ENCODE measurements at places on chromosomes 4 and X.

DNA sequence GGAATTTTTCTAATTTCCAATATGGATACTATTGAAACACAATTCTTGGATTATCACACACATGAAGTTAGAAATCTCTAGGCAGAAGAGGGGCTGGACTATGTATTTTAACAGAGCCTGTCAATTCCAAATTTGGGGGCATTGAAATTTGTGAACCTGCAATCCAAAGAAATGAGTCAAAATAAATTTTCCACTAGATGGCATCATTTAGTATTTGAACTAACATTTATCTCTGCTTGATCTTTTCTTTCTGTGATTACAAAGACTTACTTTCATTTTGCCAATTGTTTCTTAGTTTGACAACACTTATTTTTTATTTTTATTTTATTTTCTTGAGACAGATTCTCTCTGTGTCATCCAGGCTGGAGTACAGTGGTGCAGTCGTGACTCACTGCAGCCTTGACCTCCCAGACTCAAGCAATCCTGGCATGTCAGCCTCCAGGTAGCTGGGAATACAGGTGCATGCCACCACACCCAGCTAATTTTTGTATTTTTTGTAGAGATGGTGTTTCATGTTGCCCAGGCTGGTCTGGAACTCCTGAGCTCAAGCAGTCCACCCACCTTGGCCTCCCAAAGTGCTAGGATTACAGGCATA, 2.7 kb upstream of the PYURF start:
- no peak for DNase-seq

GRCh38 chr4:66544281-66544680, 874.0 kb upstream of the EPHA5 start:
- no peak for DNase-seq

DNA sequence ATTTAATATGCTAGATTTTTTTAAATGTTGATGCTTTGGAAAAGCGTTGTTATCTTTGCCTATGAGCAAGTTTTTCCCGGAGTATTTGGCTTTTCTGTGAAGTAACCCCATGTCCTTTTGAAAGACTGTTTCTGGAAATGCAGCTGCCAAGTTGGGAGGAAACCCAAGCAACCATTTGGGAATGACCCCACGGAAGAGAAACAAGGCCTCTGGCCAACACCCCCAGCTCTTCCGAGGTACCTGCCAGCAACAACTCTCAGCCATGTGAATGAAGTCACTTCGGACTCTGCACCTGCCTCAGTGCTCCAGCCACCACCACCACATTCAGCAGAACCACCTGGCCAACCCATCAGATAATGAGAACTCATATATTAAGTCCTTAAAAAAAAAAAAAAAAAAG, 36.2 kb upstream of the DHRSX start:
- peak; percentile 57 for DNase-seq

DNA sequence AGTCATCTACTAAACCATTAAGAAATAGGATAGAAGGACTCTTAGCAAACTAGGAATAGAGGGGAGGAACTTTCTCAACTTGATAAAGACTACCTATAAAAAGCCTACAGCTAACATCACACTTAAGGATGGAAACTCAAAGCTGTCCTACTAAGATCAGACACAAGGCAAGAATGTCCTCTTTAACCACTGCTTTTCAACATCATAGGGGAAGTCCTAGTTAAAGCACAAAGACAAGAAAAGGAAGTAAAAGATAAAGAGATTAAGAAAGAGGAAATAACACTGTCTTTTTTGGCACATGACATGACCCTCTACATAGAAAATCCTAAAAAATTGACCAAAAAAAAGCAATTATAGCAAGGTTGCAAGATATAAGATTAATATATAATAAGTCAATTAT, 136.6 kb downstream of the FBXW7 start:
- no peak for DNase-seq

- no peak for DNase-seq
Observed at GRCh38 chr4:180680305-180680704, 1562.9 kb upstream of the TENM3 start.

GRCh38 chr4:6923507-6923906, 13.9 kb downstream of the TBC1D14 start:
- DNase-seq, result no peak

DNA sequence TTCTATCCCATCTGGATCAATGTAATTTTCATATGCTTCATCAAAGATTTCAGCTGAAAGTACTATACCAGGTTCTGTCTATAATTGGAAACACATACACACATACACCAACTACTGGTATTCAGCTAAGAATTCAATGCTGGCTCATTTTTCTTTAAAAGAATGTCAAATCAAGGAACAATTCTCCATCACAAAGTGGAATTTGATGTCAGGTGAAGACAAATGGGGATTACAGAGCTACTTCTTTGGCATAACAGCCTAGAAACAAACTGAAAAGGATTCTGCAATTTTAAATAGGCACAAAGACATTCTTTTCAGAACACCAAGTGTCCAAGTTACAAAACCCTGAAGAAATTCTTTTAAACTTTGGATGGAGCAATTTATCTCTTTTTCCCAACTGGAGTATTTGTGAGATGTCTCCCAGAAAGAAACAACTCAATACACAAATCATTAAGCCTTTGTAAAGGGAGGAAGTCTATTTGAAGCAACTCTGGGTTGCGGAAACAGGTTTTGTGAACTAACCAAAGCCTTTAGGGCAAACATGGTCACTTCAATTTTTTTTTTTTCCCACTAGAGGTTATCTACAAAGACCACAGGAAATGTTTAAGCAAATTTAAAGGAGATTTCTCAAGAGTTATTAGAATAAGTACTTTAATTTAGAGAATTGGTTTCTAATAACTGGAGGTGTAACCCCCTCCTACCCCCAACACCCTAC, 1.9 kb upstream of the FAM9C start:
- DNase-seq, result no peak

DNA sequence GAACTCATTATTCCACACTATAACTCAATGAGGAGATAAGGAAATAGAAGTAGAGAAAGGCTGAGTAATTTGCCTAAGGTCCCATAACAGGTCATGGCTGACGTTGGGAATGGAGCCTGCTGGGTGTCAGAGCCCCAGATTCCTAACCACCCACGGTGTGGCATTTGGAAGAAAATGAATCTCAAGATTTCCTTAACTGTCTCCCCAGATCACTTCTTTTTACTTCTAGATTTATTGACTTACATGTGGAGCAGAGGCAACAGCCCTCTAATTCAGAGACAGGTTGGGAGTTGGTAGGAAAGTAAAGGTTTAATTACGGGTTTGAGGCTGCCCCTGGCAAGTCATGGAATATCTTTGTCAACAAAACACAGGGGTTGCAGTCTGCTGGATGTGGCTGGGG, 134.0 kb downstream of the ARHGAP10 start:
- DNase-seq, result no peak

DNA sequence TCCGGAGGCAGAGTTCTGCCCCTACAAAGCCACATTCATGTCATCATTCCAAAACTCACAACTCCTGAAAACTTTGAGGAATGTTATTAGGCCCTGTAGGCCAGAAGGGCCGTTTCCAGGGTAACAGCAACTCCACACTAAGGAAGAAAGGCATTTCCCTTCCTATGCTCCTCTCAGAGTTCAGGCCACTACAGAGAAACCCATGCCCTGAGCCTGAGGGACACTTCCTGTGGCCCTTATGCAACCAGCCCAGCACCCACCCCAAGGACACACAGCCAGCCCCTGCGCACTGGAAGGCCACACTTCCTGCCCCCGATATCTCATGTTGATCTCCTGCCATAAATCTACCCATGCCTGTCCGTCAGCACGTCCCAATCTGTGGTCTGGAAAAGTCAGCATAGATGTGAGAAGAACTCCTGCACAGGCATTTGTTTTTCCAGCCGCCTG, 289.3 kb downstream of the BCOR start:
- DNase-seq, result no peak

DNA sequence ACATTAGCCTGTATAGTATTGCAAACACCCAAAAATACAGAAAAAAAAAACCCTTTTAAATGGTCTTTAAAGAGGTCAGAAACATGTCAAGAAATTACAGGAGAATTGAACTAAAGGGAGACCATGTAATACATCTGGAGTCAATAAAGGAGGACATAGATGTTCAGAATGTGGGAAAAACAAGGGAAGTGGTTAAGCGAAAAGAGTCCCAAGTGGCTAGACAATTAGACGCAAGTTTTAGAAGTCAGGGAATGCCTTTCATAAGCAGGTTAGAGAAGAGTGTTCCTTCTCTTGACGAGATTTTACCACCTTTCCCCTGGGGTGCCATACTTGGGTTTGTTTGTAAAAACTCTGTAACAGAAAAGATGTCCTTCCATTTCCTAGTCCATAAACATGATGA, 7.8 kb downstream of the LNX1 start:
- no peak for DNase-seq

GRCh38 chrX:47568656-47569295, 7.8 kb downstream of the ARAF start:
- DNase-seq, result no peak

GRCh38 chrX:123013141-123013540, 170.9 kb upstream of the GRIA3 start:
- DNase-seq, result no peak

GRCh38 chrX:103565752-103566151, 19.6 kb upstream of the TCEAL4 start:
- no peak for DNase-seq

- DNase-seq, result no peak
Observed at GRCh38 chrX:130083656-130084382, 26.5 kb downstream of the ELF4 start.

- no peak for DNase-seq
Observed at GRCh38 chr4:38266616-38267015, 306.4 kb downstream of the PTTG2 start.

DNA sequence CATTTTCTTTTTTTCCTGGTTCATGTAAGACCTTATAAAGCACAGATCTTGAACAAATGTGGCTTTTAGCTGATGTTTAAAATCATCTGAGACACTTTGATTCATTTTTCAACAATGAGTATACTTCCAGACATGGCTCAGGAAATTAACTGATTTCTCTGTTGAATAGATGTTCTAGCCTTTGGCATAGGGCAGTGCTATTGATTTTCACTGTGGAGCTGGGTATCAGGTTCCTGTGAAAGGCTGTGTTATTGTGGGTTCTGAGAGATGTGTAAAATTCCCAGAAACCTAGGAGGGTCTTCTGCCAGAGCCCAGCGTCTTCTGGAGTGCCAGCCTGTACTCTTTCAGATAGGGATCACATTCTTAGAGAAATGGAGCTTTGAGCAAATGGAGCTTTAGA, 278.9 kb downstream of the EPHA5 start:
- no peak for DNase-seq
